SHP77 treated with DMSO at 0.1 percent for 48 hours (cell line): ENCODE measurements at places on chromosomes 7 and 10.
A peak's percentile ranks its signal among the peaks of the same experiment; 100 is the strongest.

DNA sequence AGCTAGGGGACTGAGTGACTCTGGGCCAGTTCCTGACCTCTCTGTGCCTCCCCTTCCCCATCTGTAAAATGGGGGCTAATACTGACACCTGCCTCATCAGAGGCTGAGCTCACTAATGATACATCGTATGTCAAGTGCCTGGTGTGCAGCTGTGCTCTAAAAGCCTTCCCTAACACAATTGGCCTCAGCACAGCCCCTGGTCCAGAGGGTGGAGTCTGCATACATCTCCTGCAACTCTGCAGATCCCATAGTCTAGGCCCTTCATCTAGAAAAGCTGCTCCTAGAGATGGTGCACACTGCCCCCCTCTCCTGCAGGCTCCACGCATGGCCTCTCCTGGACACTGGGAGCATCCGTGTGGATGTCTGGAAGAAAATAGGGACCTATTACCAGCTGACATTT lies 255.0 kb downstream of the RPS24 start:
- no peak for DNase-seq

- no peak for DNase-seq
Observed at GRCh38 chr7:157359581-157359980, 22.8 kb downstream of the DNAJB6 start.

DNA sequence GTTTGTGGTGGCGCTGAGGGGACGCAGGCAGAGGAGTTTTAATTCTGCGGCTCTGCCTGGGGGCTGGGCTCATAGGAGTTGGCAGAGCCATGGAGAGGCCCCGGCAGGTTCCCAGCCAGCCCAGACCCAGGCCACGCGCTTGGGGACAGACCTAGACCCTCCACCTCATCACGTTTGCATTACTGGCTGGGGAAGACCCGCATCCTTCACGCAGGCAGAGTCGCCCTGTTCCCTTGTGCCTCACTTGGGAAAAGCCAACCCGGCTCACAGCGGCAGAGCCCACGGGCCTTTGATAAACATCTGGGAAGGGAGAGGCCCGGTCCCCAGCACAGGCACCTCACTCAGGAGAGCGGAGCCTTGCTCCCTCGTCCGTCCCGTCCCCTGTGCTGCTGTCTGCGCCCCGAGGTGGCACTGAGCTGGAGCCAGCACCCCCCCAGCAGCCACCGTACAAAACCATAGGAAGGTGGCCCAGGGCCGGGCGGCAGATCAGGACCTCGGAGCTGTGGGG lies 112.8 kb downstream of the CYTH3 start:
- no peak for DNase-seq

GRCh38 chr7:7257899-7258692 lies 75.8 kb downstream of the C1GALT1 start:
- no peak for DNase-seq

DNA sequence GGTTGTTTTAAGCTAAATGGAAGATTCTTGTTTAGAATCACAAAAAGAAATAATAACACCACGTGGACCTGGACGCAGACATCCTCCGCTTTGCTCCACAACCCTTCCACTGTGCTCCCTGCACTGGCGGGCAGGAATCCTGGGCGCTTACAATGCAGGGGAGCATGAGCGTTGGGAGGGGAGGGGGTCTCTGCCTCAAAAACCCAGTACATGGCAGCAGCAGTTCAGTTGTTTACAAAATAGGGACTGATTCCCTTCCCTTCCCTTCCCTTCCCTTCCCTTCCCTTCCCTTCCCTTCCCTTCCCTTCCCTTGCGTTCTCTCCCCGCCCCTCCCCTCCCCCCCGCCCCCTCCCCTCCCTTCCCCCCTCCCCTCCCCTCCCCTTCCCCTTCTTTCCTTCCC lies 169.6 kb upstream of the ITGB1 start:
- no peak for DNase-seq

- no peak for DNase-seq
Observed at GRCh38 chr7:102953406-102953805, 40.6 kb downstream of the LRRC17 start.

GRCh38 chr7:131845573-131846314 lies 289.3 kb upstream of the PODXL start:
- DNase-seq: peak; percentile 28

DNA sequence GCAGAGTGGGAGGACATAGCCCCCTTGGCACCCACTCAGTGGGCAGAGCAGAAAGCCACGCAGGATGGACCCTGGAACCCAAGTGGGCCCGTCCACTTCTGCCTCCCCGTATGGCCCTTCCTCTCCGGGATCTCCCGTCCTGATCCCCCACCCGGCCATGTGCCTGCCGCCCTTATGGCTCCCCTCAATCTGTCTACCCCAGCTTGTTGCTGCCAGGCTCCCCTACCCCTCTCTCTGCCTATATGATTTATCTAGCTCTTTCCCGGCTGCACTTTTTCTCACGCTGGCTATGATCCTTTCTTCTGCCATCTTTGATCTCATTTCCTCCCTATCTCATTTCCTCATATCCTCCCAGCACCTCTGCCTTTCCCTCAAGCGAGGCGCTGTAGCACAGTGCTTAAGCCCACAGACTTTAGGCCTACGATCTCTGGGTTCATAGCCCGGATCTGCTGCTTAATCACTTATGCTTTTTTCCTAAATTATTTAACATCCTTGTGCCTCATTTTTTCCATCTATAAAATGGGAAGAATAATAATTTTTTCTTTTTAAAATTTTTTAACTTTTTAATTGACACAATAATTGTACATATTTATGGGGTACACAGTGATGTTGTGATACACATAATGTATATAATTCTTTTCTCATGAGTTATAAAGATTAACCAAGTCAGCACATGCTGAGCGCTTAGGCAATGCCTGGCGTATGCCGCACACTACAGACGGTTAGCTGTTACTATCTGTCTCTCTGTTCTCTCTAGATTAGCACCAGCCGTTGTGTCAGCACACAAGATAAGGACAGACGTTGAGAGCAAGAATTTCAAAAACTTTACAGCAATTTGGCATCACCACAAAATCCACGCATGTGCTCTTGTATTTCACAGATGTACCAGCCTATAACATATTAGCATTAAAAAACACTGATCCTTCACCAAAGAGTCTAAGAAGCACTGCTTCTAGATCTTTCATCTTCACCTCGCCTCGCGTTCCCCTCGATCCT lies 18.1 kb downstream of the KCNH2 start:
- no peak for DNase-seq

DNA sequence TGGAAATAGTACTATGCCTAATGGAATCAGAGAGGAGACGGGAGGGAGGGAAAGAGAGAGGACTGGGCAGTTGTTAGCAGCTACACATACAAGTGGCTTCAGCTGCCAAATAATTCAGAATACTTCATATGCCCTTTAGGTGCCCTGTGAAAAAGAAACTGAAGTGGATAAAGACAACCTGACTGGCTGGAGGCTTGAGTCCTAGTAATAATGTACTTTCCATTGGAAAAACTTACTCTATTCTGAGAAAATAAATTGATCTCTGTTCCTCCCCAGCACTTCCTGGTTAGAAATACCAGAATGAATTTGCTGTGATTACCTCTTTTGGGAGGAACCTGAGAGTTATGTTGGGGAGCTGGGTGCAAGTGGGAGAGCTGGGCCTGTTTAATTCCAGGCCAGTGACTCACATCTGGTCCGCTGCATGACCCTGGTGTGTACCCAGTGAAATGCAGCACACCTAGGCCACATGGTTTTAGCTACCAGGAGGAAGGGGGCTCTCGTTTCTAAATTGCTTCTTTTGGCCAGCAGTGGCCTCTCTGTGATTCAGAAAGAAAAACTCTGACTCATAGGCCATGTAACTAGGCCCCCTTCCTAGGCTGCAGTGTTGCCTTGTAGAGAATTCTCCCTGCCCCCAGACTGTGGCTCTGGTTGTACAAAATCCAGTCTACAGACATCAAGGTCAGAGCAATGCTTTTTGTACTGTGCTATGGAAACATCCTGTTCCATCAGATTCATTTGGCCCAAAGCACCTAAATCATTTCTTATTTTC lies 6.5 kb downstream of the AGFG2 start:
- no peak for DNase-seq

DNA sequence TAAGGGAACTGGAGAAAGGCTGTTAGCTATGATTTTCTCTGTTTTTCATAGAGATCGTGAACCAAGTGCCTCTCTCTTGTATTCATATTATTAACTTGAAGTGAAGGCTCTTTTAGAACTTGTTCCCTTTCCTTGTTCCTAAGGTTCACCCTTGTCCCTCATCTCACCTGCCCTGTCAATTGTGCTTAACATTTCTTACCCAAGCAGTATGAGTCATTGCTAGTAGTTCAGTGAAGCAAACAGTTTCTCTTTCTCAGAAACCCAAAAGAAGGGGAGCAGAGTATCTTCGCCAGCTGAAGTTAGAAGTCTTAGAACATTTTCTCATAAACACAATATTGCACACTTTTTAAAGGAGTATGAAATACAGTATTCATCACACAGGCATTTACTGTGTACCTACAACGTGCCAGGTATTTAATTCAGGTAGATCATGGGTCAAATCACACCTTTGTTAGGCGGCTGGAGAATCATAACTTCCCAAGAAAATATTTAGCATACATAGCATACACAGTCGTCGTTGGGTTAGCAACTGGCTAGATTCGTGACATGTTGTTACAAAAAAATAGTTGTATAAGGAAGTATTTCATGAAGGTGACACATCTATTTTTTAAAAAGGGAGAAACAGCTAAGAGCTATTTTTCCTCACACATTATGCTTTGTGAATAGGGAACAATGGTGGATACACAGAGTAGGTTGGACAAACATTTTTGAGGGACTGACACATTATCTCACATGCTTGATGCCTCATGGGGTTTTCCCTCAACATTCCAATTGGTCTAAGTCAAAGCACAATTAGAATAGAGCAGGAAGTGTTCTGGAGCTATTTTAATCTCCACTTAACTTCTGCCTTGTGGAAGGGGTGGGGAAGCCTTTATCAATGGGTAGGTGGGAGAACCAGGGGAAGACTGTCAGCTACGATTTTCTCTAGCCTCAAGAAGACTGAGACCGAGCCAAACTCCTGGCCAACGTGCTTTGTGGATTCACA lies 13.2 kb downstream of the HDAC9 start:
- no peak for DNase-seq

DNA sequence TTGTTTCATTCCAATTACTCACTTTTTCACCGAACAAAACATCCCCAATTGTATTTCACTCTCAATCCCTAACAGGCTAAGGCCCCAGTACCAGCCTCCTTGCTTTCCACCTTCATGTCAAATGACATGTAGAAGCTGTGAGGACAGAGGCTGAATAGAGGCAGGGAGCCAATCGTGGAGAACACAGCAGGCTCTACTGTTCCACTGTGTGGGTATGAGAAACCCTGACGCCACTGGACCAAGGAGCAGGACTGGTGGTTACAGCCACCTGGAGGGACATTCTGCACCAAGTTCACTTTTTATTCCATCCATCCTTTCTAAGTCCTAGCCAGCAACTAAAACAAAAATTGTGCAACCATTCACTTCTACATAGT lies 502.8 kb downstream of the SORCS1 start:
- no peak for DNase-seq
